ENCODE measurements at places on chromosomes 16 and 17.

DNA sequence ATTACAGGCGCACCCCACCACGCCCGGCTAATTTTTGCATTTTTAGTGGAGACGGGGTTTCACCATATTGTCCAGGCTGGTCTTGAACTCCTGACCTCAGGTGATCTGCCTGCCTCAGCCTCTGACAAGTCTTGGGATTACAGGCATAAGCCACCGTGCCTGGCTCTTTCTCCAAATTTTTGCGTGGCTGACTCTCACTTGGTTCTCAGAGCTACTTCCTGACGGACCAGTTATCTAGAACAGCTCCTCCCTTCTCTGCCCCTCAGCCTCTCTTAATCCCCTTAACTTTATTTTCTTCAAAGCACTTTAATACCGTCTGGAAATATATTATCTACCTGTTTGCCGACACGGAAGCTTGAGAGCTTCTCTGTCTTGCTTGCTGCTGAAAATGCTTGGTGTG is 4.2 kb downstream of the YPEL2 start:
- DNase-seq: no peak

- no peak for DNase-seq
These were observed 66.2 kb downstream of the IQCK start for GRCh38 chr16:19784183-19784736.

DNA sequence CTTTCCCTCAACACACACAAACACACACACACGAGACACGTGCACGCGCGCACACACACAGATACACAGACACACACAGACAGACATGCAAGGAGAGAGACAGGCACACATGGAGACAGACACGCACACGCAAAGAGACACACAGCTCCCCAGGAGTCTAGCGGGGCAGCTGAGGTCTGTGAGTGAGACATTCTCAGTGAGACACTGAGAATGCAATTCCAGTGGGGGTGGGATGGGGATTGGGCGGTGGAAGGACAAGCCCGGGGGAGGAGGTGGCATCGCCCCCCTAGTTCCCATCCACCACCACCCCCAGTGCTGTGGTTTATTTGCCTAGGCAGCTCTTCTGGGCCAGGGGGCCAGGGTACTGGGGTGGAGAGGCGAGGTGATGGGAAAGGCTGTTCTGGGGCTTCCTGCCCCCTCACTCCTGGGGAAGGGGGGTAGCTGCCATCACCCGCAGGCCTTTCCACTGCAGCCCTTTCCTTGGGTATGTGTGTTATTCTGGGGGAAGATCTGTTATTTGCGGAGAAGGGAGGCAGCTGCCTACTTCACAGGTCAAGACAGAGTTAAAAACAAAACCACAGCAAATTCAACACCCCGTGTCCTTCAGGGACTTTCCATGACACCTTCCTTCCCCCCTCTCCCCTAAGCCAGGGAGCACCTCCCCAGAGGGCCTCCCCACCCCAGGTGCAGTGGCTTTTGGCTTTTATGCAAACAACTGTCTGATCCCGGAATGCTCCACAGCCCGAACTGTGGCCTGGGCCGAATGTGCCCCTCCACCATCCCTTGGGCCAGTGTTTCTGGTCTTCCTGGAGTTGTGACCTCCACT is 18.0 kb downstream of the GRB7 start:
- DNase-seq: no peak

GRCh38 chr16:3095869-3096268 is 3.2 kb downstream of the ZSCAN10 start:
- DNase-seq: peak; percentile 35

GRCh38 chr17:83061586-83061985 is 17.8 kb upstream of the METRNL start:
- no peak for DNase-seq

GRCh38 chr17:74147966-74148365 is 55.5 kb upstream of the RPL38 start:
- DNase-seq: no peak

DNA sequence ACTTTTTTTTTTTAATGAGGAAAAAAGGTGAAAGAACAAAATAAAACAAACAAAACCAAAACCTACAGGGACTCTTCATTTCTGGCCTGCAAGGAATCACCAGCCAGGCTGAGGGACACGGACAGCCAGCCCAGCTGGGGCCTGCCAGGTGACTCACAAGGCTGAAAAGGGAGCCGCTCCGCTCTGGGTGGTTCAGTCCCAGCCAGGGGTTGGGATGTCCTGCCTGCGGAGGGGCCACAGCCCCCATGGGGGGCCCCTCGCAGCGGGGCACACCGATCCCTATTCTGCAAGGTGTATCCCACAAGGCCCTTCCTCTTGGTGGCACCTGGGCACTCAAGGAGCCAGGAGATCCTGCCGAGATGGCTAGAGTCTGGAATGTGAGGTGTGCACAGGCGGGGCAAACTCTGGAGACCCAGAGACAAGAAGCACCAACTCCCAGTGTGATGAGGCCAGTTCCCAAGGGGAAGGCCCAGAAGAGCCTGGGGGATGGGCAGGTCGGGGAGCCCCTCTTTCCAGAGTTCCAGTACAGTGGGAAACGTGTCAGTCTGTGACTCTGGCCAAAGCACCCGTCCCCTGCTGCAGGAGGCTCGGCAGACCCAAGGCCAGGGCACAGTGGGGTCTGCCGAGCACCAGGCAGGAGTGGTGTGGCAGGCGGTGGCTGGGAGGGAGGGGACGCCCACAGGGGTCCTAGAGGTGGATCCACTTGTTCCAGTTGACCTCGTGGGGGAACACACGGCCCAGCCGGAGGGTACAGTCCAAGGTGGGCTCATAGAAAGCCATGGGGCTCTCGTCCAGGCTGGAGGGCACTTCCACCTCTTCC is 58.9 kb downstream of the IL21R start:
- DNase-seq: no peak

DNA sequence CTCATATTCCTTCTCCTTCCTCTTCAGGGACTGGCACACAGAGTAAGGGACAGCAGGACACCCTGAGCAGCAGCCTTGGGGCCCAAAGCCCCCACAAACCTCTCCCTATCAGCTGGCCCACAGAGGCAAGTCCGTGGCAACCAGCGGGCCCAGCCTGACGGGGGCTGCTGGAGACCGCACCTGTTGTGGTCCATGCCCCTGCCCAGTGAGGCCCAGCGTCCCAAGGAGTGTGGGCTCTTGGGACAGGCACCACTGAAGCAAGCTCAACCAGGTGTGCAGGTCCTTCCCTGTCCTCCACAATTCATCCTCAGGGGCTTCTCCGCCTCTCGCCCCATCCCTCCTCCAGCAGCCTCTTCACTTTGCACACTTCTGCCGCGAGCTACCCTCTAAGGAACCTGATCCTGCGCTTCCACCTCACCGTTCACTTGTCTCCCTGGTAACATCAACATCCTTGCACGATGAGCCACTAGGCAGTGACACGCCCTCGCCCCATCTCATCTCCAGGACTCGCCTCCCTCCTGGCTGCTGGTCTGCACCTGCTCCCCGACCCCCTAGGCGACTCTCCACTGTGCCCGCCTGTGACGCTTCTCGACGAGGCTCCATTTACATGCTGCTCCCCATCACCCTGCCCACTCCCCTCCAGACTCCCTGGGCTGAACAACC is 12.7 kb downstream of the MNT start:
- no peak for DNase-seq

- DNase-seq: no peak
These were observed 317.1 kb downstream of the PHKB start for GRCh38 chr16:47778106-47778801.

- peak; percentile 68 for DNase-seq
These were observed 31.0 kb upstream of the RHOT1 start for GRCh38 chr17:32111141-32111771.

DNA sequence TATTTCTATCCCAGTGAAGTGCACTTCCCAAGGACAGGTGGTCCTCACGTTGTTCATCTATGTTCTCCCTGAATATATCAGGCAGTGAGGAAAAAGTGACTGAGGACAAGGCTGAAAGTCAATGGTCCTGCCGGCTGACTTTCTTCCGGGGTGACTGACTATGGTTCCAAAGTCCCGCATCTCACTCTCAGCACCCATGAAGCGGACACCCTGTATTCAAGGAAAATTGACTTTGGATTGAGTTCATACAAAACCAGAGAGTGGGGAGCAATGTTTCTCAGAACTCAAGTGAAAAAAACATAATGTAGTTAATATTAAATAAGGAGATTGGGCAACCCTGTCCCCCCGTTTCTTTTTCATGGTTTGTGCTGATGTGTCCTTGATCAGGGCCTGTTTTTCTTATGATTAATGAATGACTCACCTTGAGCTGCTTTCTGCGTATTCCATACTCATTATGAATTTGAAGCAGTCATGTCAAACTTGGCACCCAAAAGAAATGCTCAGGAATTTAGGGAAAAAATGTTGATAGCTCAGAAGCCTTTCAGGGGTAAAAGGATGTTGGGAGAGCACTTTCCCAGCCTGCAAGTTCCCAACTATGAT is 184.0 kb downstream of the CYLD start:
- peak; percentile 76 for DNase-seq

DNA sequence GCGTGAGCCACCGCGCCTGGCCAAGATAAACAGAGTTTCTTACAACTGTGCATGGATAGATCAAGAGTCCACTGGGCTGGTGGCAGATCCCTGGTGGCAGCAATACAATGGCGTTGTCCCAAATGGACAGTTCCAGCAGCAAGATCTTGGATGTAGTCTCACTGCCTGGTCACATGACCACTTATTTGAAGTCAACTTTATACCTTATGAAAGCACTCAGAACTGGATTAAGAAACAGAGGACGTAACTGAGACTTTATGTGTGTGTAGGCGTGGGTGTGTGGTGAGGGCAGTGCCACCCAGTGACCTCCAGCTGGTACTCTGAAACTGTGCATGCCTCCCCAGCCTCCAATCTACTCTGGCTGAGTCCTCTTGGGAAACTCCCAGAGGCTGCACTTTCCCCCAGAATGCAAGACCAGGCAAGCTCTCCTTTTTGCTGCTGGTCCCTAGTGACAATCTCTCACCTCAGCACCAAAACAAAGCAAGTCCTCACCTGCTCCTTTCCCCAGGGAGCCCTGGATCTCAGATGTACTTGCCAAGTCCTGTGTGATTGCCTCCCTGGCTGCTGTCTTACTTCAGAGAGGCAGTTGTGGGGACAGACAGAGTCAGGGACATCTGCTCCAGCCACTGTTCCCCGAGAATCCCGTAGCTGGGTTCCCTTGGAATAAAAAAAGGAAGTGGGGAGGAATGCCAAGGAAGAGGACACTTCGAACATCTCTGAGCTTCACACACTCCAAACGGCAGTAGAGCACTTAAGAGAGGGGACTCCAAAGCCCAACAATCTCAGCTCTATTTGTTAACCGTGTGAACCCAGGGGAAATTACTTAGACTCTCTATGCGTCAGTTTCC is 11.7 kb upstream of the ST6GALNAC2 start:
- DNase-seq: peak; percentile 93

DNA sequence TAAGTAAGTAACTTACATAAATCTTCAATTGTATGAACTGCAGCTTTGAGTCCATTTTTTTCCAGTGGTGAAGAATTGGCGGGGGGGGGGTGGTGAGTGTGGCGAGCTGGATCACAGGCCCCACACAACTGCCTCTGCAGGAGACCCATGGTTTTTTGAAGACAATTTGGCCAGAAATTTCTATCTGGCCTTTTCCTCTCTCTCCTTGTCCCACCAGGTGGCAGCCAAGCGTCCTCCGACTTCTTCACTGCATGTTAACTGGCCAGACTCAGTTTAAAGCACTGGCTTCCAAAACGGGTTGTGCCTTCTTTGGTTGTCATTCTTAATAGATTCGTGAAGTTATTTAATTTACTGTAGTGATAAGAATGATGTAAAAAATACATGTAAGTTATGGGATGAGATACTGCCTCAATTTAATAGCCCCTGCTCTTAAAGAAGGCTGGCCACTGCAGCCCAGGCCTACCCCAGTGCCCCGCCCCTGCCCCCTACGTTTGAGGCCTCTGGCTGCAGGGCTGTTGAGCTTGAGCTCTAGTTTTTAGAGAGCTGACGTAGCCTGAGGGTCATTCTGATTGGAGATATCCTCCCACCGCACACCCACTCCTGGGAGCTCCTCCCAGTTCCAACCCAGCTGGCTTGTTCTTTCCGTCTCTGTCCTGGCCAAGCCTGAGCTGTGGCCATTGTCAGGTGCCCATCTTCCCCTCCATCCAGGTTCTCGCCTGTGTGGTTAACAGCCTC is 36.4 kb downstream of the AKAP1 start:
- peak; percentile 49 for DNase-seq
